CD4-positive, alpha-beta T cell treated with Interleukin-15 for 1 hour (primary cell): ENCODE measurements at places on chromosomes 16 and 17.

DNA sequence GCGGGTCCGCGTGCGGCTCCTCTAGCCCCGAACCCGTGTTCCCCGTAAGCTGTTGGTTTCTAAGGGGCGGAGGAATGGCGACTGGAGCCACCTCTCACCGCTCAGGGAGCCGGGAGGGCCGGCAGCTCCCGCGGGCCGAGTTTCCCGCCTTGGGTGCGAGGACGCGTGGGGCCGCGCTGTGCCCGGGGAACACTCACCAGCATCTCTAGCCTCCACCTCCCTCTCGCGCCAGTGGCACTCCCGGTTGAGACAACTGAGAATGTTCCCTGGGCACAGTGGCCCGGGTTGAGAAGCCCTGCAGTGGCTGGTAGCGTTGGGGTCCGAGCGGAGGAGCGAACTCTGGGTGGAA lies 560 bp downstream of the TELO2 start:
- DNase-seq = no peak

DNA sequence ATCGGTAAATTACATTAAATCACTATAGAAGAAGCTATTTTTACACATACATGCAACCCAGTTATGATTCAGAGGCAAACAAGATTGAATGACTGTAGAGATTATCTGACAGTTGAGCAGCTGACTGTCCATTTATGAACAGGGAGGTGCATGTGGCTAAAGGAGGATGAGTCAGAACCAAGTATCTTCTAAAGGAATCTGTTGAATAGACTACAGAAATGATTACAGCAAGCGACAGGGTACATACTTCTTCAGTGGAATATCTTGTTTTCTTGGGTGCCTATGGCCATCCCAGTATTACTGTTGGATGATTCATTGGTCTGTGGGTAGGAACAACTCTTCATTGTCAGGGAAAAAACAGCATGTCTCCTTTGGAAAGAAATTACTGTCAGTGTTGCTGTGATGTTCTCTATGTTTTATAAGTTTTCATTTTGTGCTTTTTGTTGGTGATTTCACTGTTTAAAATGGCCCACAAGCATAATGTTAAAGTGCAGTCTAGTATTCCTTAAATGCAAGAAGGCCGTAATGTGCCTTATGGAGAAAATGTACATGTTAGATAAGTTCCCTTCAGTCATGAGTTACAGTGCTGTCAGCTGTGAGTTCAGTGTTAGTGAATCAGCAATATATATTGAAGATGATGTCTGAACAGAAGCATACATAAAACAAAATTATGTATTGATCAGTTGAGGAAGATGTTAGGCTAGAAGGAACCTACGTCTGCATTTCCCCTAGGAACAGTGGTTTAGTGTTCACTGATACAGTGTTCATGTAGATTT lies 27.0 kb downstream of the CBFB start:
- no peak for DNase-seq

GRCh38 chr16:66070140-66070917 lies 296.2 kb upstream of the CDH5 start:
- DNase-seq = no peak

- no peak for DNase-seq
These were observed 73.4 kb upstream of the CREBBP start for GRCh38 chr16:3953728-3954410.

DNA sequence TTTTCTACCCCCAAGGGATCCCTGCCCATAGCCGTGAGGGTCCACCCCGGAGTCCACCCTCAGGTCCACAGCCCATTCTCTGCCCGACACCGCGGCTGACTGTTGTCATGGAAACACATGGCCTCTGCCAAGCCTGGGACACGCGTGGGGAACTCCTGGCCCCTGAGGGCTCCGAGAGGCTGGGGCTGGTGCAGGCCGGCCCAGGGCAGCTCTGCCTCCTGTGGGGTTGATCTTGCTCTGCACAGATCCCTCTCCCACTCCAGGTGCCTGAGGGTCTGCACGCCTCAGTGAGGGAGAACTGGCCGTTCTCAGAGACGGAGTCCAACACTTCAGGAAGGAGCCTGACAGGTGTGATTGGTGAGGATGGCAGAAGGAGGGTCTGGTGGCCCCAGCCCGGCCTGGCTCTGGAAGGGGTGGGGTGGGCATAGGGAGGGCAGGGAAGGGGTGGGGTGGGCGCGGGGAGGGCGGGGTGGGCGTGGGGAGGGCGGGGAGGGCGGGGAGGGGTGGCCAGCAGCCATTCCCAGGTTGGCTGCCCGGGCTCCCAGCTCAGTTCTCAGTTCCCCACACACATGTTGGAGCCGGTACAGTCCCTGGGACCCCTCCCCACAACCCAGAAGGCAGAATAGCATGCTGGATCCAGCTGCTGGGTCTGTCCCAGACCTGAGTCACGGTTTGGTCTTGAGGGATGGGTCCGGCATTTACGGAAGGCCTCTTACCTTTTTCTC lies 6.4 kb downstream of the MRPL28 start:
- DNase-seq = no peak

DNA sequence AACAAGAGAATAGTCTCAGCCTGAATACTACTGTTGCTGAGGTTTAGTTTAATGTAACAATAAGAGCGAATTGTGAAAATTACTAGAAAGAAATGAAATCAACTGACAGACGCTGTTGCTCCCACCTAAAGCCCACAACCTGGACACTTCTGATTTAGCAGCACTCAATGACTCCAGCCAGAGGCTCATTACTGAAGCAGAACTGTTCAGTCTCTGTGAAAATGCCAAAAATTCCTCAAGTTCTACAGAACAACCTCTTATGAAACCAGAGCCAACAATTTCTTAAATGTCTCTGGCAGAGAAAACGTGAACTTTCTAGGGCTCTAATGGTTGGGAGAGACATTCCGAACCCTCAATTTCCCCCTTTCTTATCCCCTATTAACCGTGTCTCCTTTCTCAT lies 9.9 kb downstream of the PSME3IP1 start:
- DNase-seq = no peak

DNA sequence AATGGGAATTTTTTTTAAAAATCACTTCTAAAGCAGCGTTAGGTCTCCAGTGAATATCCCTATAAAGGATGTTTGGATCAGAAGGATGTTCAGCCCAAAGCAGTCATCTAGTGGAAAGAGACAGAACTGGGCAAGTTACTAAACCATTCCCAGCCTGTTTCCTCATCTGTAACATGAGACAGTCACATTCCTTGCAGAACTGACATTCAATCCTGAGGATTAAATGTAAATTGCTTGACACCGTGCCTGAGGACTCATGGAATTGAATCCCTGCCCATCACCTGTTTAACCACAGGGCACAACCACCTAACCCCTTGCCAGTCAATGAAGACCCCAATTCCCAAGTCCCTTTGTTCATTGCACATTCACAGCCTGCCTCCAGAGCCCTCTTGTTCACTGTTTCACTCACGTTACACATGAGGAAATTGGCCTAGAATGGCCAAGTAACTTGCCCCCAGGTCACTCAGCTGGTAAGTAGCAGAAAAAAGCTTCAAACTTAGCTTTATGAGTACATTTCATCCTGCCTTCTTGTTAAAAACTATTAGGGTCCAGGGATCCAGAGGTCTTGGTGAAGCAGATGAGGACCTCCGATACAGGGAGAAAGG lies 1.4 kb downstream of the CMTM2 start:
- no peak for DNase-seq
